NB4 (cell line): ENCODE measurements at places on chromosomes 2 and 18.
A peak's percentile ranks its signal among the peaks of the same experiment; 100 is the strongest.

- DNase-seq, result no peak
Measured at GRCh38 chr2:124309563-124310138, 284.6 kb downstream of the CNTNAP5 start.

DNA sequence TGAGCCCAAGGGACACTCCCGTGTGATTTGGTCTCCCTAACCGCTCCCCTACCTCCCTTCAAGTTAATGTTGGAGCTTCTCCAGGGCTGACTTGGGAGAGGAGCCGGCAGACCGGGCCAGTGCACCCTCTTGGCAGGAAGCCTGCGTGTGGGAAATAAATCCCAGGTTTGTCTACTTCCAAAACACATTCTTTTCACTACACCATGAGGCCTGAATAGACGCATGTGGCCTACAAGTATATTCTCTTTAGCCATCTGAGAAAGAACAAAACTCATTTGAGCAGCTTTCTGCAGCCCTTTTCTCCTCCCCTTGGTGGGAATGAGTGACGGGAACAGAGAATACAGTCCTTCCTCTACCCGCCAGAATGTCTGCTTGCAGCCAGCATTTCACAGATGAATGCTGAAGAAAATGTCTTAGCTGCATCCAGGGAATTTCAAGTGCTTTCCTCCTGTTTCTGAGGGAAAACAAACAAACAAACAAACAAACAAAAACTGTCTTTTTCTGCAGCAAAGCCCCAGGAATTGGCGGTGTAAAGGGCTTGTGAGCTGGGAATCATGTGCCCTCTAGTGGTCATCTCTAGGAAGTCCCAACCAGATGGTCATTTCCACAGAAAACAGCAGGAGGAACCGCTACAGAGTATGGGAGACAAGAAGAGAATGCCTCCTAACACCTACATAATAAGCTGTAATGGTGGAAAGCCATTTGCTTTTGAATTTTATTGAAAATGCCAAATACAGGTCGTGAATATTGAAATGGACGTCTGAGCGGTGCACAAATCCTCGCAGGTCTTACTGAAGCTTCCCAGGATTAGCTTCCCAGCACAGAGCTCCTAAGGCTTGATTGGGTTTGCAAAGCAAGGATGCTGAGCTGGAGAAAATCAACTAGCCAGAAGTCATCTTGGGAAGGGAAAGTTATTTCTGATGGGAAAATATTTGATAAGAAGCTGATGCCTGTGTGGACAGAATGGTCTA, 41.2 kb upstream of the DAPL1 start:
- DNase-seq, result peak; percentile 67

DNA sequence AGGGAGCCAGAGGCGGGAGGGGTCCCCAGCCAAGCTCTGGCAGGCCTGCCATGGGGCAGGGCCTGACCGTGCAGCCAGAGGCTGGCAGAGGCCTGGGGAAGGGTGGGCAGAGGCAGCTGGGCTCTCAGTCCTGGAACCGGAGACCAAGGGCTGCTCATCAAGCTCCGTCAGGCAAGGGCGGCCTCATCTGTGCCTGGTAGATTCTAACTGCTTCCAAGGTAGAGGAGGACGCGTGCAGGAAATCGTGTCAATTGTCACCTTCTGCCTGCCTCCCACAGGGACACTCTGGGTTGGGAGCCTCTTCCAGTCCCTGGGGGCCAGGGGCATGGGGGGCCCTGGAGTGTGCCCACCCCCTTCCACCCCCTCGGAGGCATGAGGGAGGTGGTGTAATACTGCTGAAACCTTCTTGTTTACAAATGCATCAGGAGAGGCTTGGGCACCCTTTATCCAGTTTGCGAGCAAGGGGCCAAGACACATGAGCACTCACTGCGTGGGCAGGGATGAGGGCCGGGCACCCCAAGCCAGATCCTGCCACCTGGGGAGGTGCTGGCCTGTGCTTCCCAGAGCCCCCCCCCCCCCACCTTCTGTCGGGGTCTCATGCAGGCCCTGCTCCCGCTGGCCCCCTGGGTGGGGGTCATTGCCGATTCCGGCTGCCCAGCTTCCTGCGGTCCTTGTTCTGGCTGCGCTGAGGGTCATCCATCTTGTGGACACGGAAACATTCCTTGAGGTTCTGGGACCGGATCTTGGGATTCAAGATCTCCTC, 9.0 kb downstream of the SNORC start:
- no peak for DNase-seq

GRCh38 chr2:98177286-98177685, 90.3 kb downstream of the VWA3B start:
- DNase-seq, result no peak

- DNase-seq, result no peak
Measured at GRCh38 chr2:79630972-79631557, 118.2 kb downstream of the CTNNA2 start.

DNA sequence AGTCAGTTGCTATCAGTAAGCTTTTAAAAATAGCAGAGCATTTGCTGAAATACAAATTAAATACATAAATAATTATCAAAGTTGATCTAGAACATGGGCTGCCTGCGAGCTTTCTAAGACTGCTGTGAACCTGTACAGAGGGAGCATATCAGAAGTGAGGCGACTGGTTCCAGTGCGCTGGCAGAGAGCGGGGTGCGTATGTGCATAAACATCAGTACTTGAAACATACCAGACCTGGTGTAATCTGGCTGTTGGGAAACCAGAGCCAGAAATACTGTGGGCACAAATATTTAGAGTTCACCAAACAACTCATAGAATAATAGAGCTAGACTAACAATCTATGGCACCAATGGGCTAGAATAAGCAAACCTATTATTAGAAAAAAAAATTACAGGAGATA, 27.3 kb downstream of the PDIA6 start:
- DNase-seq, result no peak

DNA sequence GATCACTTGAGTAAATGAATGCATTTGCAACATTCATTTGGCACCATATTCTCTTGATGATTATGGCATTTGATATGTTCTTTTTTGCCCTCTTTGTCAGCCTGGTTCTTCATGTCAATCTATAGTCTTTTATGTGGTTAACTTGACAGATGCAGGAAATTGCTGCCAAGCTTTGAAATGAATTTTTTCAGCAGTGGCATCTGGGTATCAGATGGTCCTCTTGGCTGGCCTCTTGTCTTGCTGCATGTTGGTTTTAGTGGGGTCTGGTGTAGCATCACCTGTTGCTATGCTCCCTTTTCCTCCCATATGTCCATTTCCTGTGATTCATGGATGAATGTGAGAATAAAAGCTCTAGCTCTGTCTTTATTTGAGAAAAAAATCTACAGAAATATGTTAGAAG, 119.9 kb downstream of the DPP4 start:
- no peak for DNase-seq

- DNase-seq, result no peak
Measured at GRCh38 chr2:29065068-29065811, 9.1 kb downstream of the PCARE start.

DNA sequence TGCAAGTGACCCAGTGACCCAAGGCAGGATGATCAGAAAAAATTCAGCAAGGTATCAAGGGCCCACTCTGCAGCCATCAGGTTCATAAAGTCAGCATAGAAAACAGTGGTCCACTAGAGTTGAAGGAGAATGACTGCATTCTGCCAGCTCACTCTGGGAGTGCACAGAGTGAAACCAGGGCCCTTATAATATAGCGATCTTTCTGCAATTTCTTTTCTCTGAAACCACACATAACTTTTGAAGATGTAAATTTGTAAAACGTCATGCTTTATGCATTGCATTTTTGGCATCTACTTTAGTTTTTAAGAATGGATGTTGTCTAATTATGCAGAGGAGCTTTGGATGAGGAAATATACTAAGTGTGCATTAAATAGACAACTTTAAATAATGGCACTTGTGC, 225.0 kb upstream of the SMIM21 start:
- DNase-seq, result no peak

- no peak for DNase-seq
Measured at GRCh38 chr2:120659275-120659977, 76.2 kb upstream of the GLI2 start.

DNA sequence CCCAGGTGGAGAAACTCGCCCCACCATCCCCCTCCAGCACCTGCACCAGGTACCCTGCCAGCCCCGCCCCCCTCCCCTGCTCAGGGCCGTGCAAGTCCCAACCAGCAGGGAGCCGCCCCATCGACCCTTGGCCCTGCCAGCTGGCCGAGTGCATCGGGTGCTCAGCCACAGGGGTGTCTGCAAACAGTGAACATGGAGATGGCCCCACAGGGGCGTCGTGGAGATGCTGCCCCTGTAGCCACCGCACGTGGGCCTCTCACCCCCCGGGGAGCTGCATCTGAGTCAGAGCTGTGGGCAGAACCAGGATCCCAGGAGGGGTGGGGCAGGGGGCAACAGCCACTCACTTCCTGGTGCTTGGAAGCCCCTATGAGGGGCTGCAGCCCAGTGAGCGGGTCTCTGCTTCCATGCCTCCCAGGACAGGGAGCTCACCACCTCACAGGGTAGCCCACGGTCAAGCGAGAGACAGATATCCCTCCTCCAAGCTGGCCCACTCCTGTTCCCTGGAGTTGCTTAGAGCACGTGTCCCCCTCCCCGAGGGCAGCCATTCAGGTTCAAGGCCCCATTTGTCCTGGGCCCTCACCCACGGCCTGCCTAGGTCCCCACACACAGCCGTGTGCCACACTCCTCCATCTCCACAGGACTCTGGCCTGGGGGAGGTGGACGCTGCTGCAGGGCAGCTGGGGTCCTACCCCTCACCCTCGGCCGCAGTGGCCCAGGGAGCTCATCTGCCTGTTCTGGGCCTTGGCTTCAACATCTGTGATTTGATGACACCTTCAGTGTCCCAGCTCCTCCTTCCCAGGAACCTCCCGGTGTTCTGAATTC, 1.1 kb upstream of the MAB21L4 start:
- DNase-seq, result peak; percentile 57

DNA sequence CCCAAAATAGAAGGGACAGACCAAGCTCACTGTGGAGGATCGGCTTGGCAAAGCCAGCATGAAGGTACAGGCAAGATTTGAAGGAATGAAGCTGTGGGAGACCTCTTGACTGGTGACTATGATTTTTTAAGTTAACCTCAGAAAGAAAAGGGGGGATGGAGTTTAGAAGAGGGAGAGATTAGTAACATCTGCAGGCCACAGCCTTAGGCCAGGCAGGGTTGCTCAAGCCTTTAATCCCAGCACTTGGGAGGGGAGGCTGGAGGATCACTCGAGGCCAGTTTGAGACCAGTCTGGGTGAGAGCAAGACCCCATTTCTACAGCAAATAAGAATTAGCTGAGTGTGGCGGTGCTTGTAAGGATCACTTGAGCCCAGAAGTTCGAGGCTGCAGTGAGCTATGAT, 46.6 kb downstream of the ZNF532 start:
- no peak for DNase-seq

- no peak for DNase-seq
Measured at GRCh38 chr18:58514773-58515172, 114.1 kb downstream of the ALPK2 start.

GRCh38 chr18:36485772-36486171, 188.3 kb downstream of the FHOD3 start:
- no peak for DNase-seq

DNA sequence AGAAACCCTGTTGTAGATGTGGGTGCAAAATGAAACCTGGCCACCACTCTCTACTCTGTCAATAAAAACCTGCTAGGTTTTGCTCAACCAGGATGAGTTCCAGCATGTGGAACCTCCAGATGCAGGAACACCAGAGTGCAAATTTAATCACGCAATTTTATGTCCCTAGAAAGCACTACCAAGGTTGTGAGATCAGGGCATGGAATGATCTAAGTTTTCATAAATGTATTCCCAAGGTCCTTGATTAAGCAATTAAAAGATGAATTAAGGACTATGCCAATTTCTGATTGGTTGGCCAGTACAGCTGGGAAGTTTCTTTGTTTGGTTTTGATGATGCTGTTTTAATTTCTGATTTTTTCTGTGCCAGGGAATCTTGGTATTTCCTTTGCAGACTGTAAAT, 179.2 kb downstream of the KCNS3 start:
- no peak for DNase-seq

DNA sequence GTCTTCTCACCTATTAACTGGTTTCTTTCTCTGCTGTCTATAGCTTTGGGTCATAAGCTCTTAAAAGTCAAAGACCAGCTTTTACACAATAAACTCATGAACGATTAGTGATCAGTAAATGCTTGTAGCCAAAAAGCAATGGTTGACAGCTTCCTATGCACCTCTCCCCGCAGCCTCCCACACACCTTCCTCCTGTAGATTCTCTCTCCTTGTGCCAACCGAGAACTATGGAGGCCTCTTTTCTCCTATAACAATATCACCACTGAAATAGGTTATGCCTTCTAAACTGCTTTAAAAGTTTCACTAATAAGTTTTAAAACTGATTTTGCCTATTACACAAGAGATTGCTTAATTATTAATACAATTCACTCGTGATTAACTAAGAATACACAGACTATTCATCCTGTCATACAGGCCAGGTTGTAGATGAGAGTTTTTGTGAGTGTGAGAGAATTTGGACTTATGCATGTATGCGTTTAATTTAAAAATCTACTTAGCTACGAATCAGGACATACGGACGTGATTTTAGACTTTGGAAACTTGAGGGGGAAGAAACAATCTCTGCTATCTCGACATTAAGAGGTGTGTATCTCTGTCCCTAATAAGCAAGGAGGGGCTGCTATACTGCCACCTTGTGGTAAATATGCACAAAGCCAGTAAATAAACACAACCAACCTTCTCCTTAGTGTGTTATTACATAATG, 229.1 kb upstream of the RBBP8 start:
- peak; percentile 62 for DNase-seq

GRCh38 chr2:42916324-42916723, 123.9 kb upstream of the HAAO start:
- DNase-seq, result no peak

GRCh38 chr18:72612894-72613533, 68.9 kb upstream of the CBLN2 start:
- DNase-seq, result peak; percentile 9

DNA sequence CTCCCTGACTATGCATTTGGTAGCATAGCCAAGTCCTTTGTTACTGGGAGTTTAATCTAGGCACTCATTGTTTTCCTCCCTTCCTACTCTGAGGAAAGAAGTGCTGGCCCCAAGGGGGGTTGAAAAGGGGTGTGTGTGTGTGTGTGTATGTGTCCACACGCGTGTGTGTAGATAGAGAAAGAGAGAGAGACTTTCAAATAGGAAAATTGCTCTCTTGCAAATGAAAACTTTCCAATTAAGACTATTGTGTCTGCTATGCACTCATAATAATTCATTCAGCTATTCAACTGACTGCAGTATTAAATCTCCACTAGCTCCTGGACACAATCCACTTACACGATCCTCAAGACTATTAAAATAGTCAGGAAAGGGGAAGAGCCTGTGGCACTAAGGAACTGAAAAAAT, 92.9 kb upstream of the CSRNP3 start:
- DNase-seq, result no peak

DNA sequence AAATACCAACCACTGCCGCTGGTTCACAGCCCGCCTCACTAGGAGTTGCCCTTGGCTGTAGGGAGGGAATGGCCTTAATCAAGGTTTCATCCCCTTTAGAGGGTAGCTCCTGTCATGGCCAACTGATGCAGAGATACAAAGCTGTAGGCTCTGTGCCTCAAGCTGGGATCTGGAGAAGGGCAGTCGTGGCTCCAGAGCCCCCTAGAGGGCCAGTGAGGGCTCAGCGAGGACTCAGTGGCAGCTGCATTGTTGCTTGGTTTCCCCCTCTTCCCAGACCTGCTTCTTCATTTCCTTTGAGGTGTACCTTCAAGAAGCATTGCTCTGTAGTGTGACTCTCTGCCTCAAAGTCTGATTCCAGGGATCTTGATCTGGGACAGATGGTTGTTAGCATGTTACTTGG, 302.1 kb downstream of the LPIN1 start:
- peak; percentile 65 for DNase-seq

GRCh38 chr2:130829015-130829414, 7.7 kb upstream of the ARHGEF4 start:
- DNase-seq, result no peak

- DNase-seq, result no peak
Measured at GRCh38 chr2:85844486-85844885, 44.3 kb downstream of the ST3GAL5 start.
